ENCODE measurements at places on chromosomes 12 and 14.

- DNase-seq, result no peak
Observed at GRCh38 chr14:91889477-91890211, 22.3 kb upstream of the TC2N start.

GRCh38 chr12:126447346-126447745 lies 1382.1 kb downstream of the AACS start:
- no peak for DNase-seq

DNA sequence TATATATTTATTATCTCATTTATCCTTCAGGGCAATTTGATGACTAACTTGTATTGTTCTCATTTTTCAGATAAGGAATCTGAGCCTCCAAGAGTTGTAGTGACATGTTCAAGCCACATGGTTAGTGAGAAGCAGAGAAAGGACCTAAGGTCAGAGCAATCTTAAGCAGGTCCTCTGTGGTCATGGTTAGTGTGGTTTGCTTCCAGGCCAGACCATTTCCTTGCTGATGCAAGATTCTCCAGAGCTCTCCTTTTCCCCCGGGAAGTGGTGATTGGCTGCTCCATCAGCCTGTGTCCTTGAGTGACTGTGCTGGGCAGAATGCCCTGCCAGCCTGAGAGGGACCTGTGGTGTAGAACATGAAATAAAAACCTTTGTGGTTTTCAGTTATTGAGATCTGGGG lies 141.3 kb downstream of the KTN1 start:
- DNase-seq, result no peak

DNA sequence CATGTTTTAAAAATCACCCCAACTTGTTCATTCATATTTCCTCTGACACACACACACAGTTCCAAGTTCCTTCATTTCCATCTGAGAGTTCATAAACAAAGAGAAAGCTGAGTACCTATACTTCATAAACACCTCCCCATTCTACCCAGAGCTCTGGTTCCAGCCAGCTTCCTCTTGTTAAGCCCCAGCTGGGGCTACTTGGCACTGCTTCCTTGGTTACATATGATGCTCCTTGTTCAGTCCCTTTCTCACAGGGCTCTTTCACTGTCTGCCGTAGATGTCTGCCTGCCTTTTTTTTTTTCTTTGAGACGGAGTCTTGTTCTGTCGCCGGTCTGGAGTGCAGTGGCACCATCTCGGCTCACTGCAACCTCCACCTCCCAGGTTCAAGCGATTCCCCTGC lies 77.5 kb downstream of the COX16 start:
- no peak for DNase-seq

DNA sequence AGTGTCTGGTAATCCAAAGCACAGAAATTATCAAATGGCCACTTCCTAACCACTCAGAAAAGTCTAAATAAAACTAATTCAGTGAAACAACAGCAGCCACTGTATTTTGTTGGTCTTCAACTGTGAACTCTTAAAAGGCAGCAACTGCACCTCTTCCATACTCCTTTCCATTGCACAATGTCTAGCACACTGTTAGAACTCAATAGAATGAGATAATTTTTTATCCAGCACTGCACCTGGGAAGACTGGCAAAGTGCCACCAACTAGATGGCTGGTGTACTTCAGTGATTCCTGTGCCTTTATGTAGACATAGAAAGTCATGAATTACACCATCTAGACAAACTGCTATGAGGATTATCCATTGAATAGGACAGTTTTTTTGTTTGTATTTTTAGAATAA lies 26.2 kb downstream of the LGR5 start:
- no peak for DNase-seq

- DNase-seq, result no peak
Observed at GRCh38 chr14:85464135-85464895, 65.6 kb upstream of the FLRT2 start.

DNA sequence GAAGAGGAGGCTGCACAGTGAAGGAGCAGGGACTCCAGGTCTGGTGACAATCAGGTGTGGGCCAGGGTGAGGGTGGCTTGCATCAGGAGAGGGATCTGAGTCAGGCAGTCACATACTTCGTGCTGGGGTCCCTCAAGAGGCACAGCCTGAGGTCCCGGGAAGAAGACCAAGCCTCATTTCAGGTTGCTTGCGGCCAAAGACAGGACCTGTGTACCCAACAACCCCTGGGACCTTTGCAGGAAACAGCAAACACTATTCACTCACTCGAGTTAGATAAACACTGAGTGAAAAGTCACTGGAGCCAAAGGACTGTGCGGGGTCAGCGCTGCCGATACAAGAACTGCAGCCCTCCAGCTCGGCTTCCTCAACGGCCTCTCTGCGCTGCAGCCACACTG lies 104.4 kb downstream of the SINHCAF start:
- no peak for DNase-seq

DNA sequence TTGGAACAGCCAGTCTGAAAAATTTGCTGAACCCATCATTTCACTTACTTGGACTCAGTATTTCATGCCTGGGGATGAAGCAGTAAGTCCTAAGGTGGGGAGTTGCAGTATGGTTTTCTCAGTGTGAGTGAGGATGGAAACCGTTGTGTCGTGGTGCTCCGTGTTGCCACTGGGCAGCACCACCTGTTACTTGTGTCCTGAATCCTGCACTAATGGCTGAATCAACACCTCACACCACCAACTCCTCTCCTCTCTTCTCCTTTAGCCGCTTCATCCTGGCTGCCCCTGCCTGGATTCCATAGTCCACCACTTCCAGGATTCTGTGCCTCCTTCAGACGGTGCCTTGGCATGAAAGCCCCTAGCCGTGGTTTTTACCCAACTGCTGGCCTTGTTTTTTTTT lies 3.0 kb upstream of the EP400 start:
- no peak for DNase-seq

- no peak for DNase-seq
Observed at GRCh38 chr12:15982471-15982870, 71.3 kb downstream of the DERA start.

DNA sequence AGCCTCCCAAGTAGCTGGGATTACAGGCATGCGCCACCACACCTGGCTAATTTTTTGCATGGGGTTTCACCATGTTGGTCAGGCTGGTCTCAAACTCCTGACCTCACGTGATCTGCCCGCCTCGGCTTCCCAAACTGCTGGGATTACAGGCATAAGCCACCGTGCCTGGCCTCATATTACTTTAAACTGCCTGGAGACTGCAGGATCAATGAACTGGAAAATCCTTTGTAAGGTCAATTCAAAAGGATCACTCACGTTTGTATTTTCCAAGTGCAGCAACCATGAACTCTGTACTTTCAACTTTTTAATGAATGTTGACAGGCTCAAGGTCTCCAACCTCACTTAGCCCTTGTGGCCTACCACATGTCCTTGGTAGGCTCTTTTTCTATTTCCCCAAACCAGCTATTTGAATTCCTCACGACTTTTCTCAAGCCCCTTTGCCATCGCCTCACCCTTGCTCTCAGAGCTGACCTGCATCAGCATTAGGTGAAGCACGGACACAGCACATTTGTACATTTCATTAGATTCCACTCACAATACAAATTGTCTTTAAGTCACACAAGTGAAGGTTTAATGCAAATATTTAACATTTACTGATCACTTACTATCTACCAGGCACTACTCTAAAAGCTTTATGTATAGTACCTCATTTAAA lies 42.2 kb upstream of the GCH1 start:
- no peak for DNase-seq

DNA sequence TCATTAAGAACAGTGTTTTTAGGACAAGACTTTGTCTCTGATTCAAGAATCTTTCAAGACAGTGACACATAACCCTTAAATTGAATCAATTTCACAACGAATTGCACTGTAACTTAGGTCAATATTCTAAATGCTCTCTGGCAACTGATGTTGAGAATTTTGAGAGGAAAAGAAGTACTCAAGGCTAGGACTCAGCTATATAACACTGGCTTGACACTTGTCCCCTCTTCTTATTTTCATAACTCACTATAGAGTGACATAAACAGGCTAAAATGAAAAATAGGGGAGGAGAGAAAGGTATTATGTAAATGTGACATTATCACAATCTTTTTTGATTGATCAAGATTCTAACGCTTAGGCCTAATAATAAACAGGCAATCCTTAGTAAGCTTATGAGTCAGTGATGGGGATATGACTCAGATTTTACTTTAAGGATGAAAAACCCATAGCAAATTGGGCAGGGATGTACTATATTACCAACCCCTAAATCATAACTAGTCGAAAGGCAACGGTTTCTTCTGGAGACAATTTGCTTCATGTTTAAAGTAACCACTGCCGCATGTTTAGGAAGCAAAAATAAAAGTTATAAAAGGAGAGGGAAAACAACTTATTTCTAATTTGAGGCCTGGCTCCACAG lies 10.9 kb downstream of the BTG1 start:
- peak; percentile 70 for DNase-seq

- no peak for DNase-seq
Observed at GRCh38 chr12:122523846-122524718, 2.7 kb downstream of the RSRC2 start.

GRCh38 chr12:40104461-40105264 lies 1.2 kb downstream of the SLC2A13 start:
- no peak for DNase-seq

DNA sequence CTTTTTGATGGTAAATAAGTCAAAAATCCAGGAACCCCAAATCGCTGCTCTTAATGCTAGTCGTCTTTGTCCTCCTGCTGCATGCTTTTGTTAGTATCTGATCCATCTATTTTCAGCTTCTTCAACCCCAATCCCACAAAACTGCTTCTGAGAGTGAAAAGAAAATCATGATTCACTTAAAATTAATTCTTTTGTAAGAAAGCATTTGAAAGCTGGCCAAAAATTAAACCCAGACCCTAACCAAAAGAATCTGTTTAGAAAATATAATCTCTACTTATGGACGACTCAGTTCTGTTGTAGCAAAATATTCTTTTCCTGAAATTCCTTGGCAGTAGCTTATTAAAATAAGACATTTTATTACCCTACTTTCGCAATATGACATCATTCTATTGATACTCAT lies 443.6 kb upstream of the SYT1 start:
- DNase-seq, result no peak
